ENCODE measurements at places on chromosomes 4 and X. TPM values are rescaled to one million over a fixed set of nuclear protein-coding genes. Genes with fewer than 3 reads are reported as not detected.

DNA sequence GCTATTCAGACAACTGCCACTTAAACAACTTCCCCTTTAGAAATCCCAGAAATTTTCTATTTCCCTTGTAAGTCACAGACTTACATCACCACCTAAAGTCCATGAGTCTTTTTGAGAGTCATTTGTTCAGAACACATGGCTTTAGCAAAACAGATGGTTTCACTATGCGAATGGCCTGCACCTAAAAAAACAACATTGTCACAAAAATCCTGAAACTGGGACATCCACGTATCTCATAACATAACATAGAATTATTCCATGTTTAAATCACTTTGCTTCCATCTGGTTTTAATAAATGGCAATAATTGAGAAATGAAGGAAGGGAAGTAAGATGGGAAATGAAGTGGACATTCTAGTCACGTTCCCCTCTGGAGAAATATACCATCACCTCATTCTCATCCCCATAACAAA lies 155.3 kb upstream of the EDNRA start:
- DNase-seq: no peak

GRCh38 chr4:114595921-114596320 lies 2.7 kb upstream of the UGT8 start:
- no peak for DNase-seq

GRCh38 chrX:101191217-101191750 lies 28.3 kb upstream of the DRP2 start:
- DNase-seq: no peak

- DNase-seq: peak; percentile 73
Observed at GRCh38 chr4:137674066-137674465, 141.8 kb upstream of the PCDH18 start.

GRCh38 chr4:151408380-151408629 lies 671 bp upstream of the FHIP1A start:
- DNase-seq: peak; percentile 8

- DNase-seq: no peak
Observed at GRCh38 chrX:120334151-120334550, 22.9 kb upstream of the TMEM255A start.

- no peak for DNase-seq
Observed at GRCh38 chr4:164215113-164215741, 538.7 kb upstream of the SMIM31 start.

DNA sequence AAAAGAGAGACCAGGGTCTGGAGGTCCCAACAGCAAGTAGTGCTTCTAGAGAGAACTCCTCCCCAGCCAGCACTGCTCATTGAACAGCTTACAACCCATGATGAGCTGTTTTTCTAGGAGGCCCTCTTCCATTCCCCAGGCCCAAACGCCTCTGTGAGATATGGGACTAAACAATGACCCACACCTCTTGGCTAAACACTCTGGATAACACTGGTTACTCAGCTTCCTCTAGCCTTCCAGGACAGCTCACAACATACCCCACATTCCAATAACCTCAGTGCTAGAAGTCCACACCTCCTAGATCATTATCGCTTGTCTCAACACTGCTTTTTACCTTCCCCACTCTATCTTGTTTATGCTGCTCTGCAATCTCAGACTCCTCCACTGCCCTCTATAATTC lies 35.4 kb upstream of the PGRMC2 start:
- DNase-seq: peak; percentile 92

DNA sequence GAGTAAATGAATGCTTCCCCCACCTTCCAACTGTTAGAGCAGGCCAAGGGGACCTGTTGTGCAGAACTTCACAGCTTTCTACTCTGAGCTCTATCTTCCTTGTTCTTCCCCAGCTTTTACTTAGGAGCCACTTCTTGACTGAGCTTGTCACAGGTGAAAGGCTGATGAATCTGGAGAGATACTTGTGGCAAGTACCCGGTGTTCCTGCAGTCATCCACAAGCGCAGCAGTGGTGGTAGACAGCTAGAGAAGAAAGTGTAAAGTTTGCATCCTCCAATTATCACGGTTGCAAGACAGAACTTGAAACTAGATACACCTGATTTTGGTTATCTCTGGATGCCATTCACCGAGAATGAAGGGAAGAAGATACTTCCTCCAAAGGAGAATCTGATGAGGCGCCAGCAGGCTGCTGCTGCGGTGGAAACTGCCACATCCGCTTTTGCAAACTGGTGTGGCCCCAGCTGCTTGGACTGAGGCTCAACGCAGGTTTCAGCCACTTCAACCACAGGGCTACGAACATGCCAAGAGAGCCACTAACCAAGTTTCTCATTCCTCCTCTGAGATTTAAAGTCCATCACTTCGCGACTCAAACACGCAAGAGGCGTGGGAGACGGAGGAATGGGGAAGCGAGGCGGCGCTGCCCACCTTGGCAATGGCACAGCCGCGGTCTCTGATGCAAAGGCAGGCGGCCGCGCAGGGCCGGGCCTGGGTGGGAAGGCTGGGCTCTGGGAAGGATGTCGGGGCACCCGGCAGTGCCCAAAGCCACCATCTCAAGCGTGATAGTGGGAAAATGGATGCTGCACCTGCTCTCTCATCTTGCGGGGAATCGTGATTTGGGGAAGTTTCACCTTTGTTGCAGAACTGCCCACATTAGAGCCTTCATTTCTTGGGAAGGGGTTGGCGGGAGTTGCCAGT lies 1.3 kb upstream of the FHIP1A start:
- DNase-seq: no peak

- peak; percentile 83 for DNase-seq
Observed at GRCh38 chr4:156347412-156348075, 393.9 kb upstream of the CTSO start.

DNA sequence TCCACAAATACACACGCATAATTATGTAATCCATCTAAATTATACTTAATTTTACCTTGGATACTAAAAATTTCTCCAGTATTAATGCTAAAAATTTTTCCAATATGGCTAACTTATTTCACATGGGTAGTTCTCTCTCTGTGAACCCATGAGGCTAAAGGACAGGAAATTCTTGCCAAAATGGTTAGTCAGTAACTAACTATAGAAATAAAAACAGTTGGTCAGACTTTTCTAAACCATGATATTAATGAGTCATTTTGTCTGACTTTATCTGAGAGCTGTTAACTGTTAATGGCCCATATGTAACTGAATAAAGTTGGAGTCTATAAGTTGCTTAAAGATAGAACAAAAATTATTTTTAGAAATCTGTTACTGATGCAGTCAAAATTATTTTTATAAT lies 549.4 kb downstream of the TLL1 start:
- DNase-seq: peak; percentile 79

Gene CXCL13
- total RNA-seq: not detected
